ENCODE measurements at places on chromosomes 12 and 14. TPM values are rescaled to one million over a fixed set of nuclear protein-coding genes. Genes with fewer than 3 reads are reported as not detected.

The IL23A gene
- total RNA-seq: 0.41 TPM

The PIK3C2G gene
- total RNA-seq: not detected

The BDKRB2 gene
- 3.4 TPM for total RNA-seq

The KRT71 gene
- total RNA-seq: not detected

The TAS2R42 gene
- not detected for total RNA-seq

The IL26 gene
- not detected for total RNA-seq

The TMEM132C gene
- not detected for total RNA-seq

The KLRK1 gene
- total RNA-seq: not detected

The KRT2 gene
- total RNA-seq: not detected

The DNAI7 gene
- total RNA-seq: 0.07 TPM

The TUNAR gene
- total RNA-seq: not detected

The ALX1 gene
- total RNA-seq: 5.6 TPM

The ABCC9 gene
- 0.01 TPM for total RNA-seq

The KRT85 gene
- not detected for total RNA-seq

The CCDC38 gene
- total RNA-seq: 0.06 TPM

Measured in A549 treated with CpdA at 1 μM for 4 hours (cell line).